Right lung (tissue), 10 donors: ENCODE measurements at places on chromosomes 3 and 15. TPM values are rescaled to one million over a fixed set of nuclear protein-coding genes. Genes with fewer than 3 reads are reported as not detected.

DNA sequence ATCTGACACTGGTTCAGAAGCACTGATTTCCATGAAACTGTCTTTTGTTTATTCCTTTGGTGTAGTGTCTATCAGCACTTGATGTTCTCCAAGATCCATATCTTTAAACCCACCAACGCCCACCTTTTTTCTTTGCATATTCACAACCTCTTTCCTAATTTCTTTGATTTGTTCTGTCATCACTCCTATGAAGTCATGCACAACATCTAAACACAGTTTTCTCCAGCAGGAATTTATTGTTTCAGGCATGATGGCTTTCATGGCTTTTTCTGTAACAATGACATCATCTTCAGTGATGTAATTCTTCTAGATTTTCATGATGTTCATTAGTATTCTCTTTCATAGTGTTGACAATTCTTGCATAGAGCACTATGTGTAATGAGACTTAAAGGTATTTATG is 219.6 kb upstream of the POU1F1 start:
- DNase-seq, result no peak

GRCh38 chr3:160980740-160981139 is 124.4 kb downstream of the B3GALNT1 start:
- no peak for DNase-seq

GRCh38 chr3:141386126-141386488 is 17.8 kb downstream of the ZBTB38 start:
- DNase-seq, result no peak

DNA sequence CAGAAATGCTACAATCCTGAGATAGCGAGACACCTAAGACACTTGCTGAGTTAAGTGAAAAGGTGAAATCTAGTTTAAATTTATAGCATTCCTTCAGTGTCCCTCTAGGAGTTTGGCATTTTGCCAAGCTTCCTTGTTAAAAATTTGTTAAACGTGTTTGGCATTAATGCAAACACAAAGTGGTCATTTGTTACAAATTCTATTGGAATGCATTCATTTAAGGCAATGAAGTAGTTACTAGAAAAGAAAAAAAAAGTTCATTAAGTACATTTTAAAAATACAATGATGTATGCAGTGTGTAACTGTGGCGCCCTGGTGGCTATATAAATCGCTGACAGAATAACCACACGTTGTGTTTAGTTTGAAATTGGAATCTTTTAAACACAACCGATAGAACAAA is 31.3 kb upstream of the WNT5A start:
- no peak for DNase-seq

- no peak for DNase-seq
These were observed 273.4 kb downstream of the IGSF11 start for GRCh38 chr3:118761291-118761606.

DNA sequence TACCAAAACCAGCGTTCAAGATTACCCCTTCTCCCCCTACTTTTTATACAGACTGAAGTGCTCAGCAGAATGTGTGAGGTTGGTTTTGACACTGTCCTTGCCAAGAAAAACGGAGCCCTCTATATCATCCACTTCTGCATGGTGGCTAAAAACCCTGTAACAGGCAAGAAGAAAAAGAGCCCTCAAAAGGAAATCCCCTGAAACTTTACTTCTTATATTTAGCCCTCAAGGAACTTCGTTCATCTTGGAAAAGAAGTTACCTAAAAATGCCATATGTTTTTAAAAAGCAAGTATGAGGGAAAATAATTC is 473.6 kb downstream of the FOXP1 start:
- no peak for DNase-seq

DNA sequence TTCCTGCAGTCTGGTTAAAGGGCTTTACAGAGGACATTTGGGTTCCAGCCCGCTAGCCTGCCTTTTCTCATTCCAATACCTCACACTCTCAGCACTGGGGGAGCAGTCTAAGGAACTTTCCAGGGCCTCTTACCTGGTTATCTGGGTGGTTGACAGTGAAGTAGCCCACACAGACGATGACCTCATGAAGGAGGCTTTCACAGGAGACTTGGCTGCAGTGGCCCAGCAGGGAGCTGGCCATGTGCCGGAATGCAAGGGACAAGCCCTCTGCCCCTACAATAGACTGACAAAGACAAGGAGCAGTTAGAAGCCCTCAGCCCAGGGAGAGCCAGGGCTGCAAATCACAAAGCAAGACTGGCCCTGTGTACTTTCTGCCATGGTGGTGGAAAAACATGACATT is 39.5 kb downstream of the ISL2 start:
- no peak for DNase-seq

GRCh38 chr3:115843206-115843605 is 219.9 kb downstream of the GAP43 start:
- no peak for DNase-seq

DNA sequence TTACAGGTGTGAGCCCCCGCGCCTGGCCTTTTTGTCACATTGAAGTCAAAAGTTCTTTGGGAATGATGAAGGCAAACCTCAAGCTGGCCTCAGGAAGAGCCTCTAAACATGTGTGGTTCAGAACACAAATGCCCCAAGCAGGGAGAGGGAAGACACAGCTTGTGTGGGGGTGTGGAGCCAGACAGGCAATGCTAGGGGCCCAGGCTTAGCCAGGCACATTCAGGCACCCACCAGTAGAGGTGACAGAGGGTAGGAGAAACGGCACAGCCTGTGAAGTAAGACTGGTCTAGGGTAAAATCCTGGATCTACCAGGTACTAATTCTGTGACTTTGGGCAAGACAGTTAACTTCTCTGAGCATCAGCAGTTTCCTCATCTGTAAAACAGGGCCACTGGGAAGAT is 3.5 kb downstream of the HDC start:
- no peak for DNase-seq

GRCh38 chr15:55990516-55990915 is 2.9 kb downstream of the NEDD4 start:
- no peak for DNase-seq

DNA sequence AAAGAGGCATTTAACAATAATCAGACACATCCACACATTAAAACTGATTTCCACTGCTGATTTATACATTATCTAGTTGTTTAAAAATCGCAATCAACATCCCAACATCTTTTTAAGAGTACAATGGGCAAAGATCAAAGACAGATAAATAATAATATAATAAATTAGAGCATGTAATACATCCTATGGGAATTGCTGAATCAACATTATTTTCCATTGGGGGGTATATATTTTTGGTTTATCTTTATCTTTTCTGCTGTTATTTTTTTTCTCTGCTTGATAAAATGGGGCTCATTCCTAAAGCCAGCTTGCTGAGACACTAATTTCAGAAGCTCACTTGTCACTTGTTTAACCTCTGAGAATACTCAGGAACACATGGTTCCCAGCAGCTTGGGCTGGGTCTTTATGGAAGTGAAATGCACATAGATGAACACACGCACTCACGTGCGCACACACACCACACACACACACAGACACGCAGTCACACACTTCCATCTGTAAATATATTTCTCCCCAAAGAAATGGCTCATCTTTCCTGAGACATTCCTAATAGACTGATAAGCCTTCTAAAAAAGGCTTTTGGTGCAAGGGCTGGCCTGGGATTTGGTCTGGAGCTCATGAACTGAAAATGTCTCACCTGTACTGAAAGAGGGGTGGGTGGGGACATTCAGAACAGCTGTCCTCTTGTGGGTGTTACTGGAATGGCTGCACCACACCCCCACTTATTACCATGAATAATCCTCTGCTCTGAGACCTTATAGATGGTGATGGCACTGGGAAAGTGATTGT is 3.5 kb upstream of the PPIB start:
- DNase-seq, result no peak

GPX1 gene
- 109 TPM for polyA plus RNA-seq

ITIH1 gene
- polyA plus RNA-seq, result not detected
